ENCODE measurements at places on chromosomes 12 and 14. TPM values are rescaled to one million over a fixed set of nuclear protein-coding genes. Genes with fewer than 3 reads are reported as not detected.

AKAP6 gene
- total RNA-seq = 0.54 TPM

LHX5 gene
- total RNA-seq = not detected

TPH2 gene
- total RNA-seq = not detected

MYF6 gene
- not detected for total RNA-seq

PLA2G1B gene
- not detected for total RNA-seq

SMIM41 gene
- not detected for total RNA-seq

TEX22 gene
- total RNA-seq = 0.23 TPM

SPX gene
- total RNA-seq = 2.3 TPM

PPFIA2 gene
- total RNA-seq = not detected

PEBP1 gene
- 222 TPM for total RNA-seq

MYL2 gene
- 0.65 TPM for total RNA-seq

ZNF140 gene
- total RNA-seq = 8.4 TPM

CTSG gene
- total RNA-seq = not detected

FLVCR2 gene
- 7.8 TPM for total RNA-seq

RIMBP2 gene
- not detected for total RNA-seq

PLEKHD1 gene
- not detected for total RNA-seq

P2RX2 gene
- not detected for total RNA-seq

KRT3 gene
- total RNA-seq = not detected

SLC25A47 gene
- not detected for total RNA-seq

FOXA1 gene
- total RNA-seq = 5.3 TPM

SALL2 gene
- total RNA-seq = 0.64 TPM

KRT85 gene
- not detected for total RNA-seq

CLEC1B gene
- total RNA-seq = not detected

SLC39A5 gene
- total RNA-seq = not detected

DEGS2 gene
- total RNA-seq = 1.6 TPM

FAM186B gene
- 0.11 TPM for total RNA-seq

OLR1 gene
- total RNA-seq = 0.40 TPM

USP30 gene
- total RNA-seq = 10.2 TPM

C14orf180 gene
- total RNA-seq = not detected

MYRFL gene
- total RNA-seq = not detected

MYH6 gene
- 0.02 TPM for total RNA-seq

ABHD12B gene
- not detected for total RNA-seq

AQP6 gene
- not detected for total RNA-seq

SYCP3 gene
- not detected for total RNA-seq

REM2 gene
- total RNA-seq = 0.26 TPM

TTC6 gene
- total RNA-seq = 0.33 TPM

HSPB8 gene
- total RNA-seq = 13.5 TPM

SMCO2 gene
- 0.36 TPM for total RNA-seq

BRI3BP gene
- 24.0 TPM for total RNA-seq

DBX2 gene
- not detected for total RNA-seq

CABP1 gene
- 0.22 TPM for total RNA-seq

TFCP2 gene
- total RNA-seq = 20.6 TPM

KITLG gene
- total RNA-seq = 11.1 TPM

INSM2 gene
- total RNA-seq = not detected

KRT71 gene
- total RNA-seq = not detected

APPL2 gene
- total RNA-seq = 17.8 TPM

KRT83 gene
- 4.2 TPM for total RNA-seq

KERA gene
- total RNA-seq = not detected

RFX4 gene
- not detected for total RNA-seq

NTF3 gene
- total RNA-seq = not detected

FAIM2 gene
- total RNA-seq = not detected

PLEKHA5 gene
- total RNA-seq = 6.7 TPM

All from A549 treated with ZK216348 at 1 μM for 4 hours (cell line).